ENCODE measurements at places on chromosomes 16 and 17.

DNA sequence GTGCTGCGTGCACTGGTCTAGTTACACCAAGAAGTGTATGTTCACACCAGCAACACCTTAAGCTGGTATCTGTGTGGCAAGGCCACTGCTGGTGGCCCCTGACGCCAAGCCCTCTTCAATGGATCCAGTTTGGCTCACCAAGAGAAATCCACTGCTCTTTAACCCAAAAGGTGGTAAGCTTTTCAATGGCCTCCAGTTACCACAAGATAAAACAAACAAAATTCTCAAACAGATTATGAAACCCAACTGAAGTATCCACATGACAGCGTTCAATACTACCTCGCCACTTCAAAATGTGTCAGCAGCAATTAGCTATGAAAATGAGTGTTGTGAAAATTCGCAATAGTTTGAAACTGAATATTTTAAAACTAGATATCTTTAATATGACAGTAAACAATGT is 96.5 kb upstream of the AKTIP start:
- no peak overlapping the region for H3K27ac ChIP-seq
- no peaks in the 10 kb centered on the region for H3K36me3 ChIP-seq
- H3K4me1 ChIP-seq, result no peaks in the 10 kb centered on the region
- H3K27me3 ChIP-seq, result no peaks in the 10 kb centered on the region
- no peak overlapping the region for H3K4me3 ChIP-seq

GRCh38 chr17:50209472-50210239 is 8.2 kb upstream of the COL1A1 start:
- no peaks in the 10 kb centered on the region for H3K36me3 ChIP-seq
- H3K27me3 ChIP-seq, result no peaks in the 10 kb centered on the region
- H3K4me1 ChIP-seq, result no peaks in the 10 kb centered on the region

GRCh38 chr16:87725596-87726235 is 40.1 kb downstream of the KLHDC4 start:
- DNase-seq, result peak; percentile 55
- H3K27ac ChIP-seq, result no peak overlapping the region
- no peak overlapping the region for H3K4me3 ChIP-seq
- peaks cover 19% of the 10 kb centered on the region for H3K4me1 ChIP-seq
- no peaks in the 10 kb centered on the region for H3K36me3 ChIP-seq

DNA sequence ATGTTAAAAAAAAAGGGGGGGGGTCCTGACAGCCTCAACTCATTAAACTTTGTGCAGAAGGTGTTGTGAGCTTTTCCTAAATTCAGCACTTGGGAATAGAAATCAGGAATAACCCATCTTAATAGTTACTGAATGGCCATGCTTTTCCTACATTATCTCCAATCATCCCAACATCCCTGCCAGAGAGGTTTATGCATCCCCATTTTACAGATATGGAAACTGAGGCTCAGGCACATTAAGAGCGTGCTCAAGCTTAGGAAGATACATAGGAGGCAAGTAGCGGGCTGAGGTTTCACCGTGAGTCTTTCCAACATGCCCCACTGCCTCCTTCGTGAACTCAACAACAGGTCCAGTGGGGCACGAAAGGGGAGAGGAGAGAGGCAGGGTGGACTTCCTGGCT is 78.4 kb downstream of the C17orf67 start:
- no peaks in the 10 kb centered on the region for H3K4me1 ChIP-seq
- DNase-seq, result no peak
- no peak overlapping the region for H3K4me3 ChIP-seq
- H3K27ac ChIP-seq, result no peak overlapping the region
- no peaks in the 10 kb centered on the region for H3K36me3 ChIP-seq
- no peaks in the 10 kb centered on the region for H3K27me3 ChIP-seq

GRCh38 chr16:25855818-25856217 is 164.1 kb downstream of the HS3ST4 start:
- no peak for DNase-seq
- no peak overlapping the region for H3K4me3 ChIP-seq
- no peaks in the 10 kb centered on the region for H3K36me3 ChIP-seq

- H3K36me3 ChIP-seq, result no peaks in the 10 kb centered on the region
- DNase-seq, result no peak
- H3K4me1 ChIP-seq, result no peaks in the 10 kb centered on the region
- H3K4me3 ChIP-seq, result no peak overlapping the region
These were observed 43.4 kb upstream of the RPH3AL start for GRCh38 chr17:395974-396373.

DNA sequence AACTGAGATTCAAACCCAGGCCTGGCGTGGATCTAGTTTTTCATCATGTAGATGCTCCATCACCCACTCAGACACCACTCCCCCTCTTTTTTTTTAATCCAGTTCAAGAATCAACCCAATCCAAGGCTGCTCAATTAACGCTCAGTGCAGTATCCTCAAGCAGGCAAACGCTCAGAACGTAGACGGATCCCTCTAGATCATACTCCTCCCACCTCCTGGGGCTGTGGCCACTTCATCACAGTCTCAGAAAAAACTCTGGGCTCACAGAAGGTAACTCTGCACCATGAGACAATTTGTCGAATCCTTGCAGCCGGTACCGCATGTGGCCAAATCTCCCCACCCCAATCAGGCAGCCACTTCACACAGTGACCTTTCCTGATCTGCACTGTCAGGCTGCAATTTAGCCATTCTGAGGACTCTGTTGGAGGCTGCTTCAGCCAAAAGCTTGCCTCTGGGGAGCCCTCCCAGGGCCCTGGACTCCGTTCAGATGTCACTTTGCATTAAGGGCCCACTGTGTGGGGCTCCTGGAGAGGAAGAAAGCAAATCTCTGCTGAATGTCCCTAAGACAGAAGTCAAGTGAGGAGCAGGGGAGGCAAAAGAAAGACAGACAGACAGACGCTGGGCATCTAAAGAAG is 183.5 kb downstream of the XYLT1 start:
- no peaks in the 10 kb centered on the region for H3K36me3 ChIP-seq
- H3K27ac ChIP-seq, result no peak overlapping the region
- no peaks in the 10 kb centered on the region for H3K27me3 ChIP-seq
- H3K4me3 ChIP-seq, result no peak overlapping the region
- peaks cover 1% of the 10 kb centered on the region for H3K4me1 ChIP-seq

GRCh38 chr17:13636951-13637350 is 35.2 kb upstream of the HS3ST3A1 start:
- no peak overlapping the region for H3K27ac ChIP-seq
- H3K4me1 ChIP-seq, result no peaks in the 10 kb centered on the region
- H3K4me3 ChIP-seq, result no peak overlapping the region
- H3K27me3 ChIP-seq, result no peaks in the 10 kb centered on the region

GRCh38 chr17:17358866-17359265 is 55.7 kb downstream of the NT5M start:
- H3K4me3 ChIP-seq, result no peak overlapping the region
- no peaks in the 10 kb centered on the region for H3K27me3 ChIP-seq
- no peaks in the 10 kb centered on the region for H3K36me3 ChIP-seq
- H3K27ac ChIP-seq, result no peak overlapping the region

- H3K36me3 ChIP-seq, result no peaks in the 10 kb centered on the region
- H3K27me3 ChIP-seq, result no peaks in the 10 kb centered on the region
- no peak for DNase-seq
- H3K4me3 ChIP-seq, result no peak overlapping the region
These were observed 24.9 kb downstream of the ITGB3 start for GRCh38 chr17:47278561-47278960.

- no peaks in the 10 kb centered on the region for H3K36me3 ChIP-seq
- DNase-seq, result no peak
- H3K4me1 ChIP-seq, result peaks cover 9% of the 10 kb centered on the region
- no peak overlapping the region for H3K27ac ChIP-seq
- H3K4me3 ChIP-seq, result no peak overlapping the region
These were observed 47.9 kb upstream of the TAC4 start for GRCh38 chr17:49895812-49896211.

- H3K36me3 ChIP-seq, result no peaks in the 10 kb centered on the region
- H3K4me3 ChIP-seq, result no peak overlapping the region
- no peak for DNase-seq
- H3K4me1 ChIP-seq, result peaks cover 29% of the 10 kb centered on the region
- H3K27me3 ChIP-seq, result no peaks in the 10 kb centered on the region
- no peak overlapping the region for H3K27ac ChIP-seq
These were observed 111.9 kb downstream of the GNAO1 start for GRCh38 chr16:56303066-56303715.

GRCh38 chr17:42438600-42439567 is 15.8 kb upstream of the CAVIN1 start:
- no peaks in the 10 kb centered on the region for H3K27me3 ChIP-seq
- H3K36me3 ChIP-seq, result no peaks in the 10 kb centered on the region
- no peak overlapping the region for H3K27ac ChIP-seq
- peak; percentile 25 for DNase-seq
- H3K4me1 ChIP-seq, result peaks cover 4% of the 10 kb centered on the region
- no peak overlapping the region for H3K4me3 ChIP-seq

DNA sequence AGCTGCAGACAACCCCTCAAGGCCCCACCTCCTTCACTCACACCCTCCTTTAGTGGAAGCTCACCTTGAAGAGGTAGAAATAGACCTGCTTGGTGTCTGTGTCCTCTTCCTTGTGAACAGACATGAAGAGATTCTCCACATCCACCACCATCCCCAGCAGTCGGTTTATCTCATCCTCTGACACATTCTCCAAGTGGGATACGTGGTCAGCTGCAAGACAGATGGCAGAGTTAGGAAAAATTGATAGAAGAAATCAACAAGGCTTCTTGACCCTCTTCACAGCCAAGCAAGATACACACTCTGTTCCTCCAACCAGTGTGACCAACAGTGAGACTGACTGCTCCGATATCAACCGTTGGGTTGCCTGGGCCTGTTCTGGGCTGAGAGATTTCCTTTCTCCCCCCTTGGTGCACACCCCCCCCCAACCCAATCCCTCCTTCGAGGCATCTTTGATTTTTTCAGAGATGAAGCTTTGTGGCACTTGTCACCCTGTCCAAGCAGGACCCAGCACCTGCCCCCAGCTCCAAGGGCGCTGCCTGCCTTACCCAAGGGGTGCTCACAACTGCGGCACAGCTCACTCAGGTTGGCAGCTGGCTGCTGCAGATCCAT is 902 bp downstream of the KAT2A start:
- no peak overlapping the region for H3K4me3 ChIP-seq
- no peaks in the 10 kb centered on the region for H3K27me3 ChIP-seq
- H3K27ac ChIP-seq, result no peak overlapping the region
- no peaks in the 10 kb centered on the region for H3K36me3 ChIP-seq

DNA sequence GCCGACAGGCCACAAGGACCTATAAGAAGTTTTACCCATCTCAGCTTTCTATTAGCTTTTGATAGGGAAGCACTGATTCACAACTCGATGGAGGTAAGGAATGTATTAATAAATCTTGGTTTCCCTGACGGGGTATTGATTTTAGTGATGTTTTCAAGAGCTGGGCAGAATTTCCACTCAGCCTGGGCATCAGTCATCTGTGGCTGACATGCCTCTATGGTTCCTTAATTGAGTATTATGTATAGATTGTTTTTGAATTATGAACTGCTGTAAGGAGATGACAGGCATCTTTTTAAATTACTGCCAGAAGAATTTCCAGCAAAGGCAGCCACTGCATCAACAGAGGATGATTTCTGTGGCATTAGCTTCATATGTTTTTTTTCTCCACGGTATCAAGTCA is 128.6 kb downstream of the CPPED1 start:
- H3K4me3 ChIP-seq, result no peak overlapping the region
- DNase-seq, result no peak
- no peaks in the 10 kb centered on the region for H3K27me3 ChIP-seq
- no peaks in the 10 kb centered on the region for H3K36me3 ChIP-seq
- no peaks in the 10 kb centered on the region for H3K4me1 ChIP-seq
- H3K27ac ChIP-seq, result no peak overlapping the region

- H3K36me3 ChIP-seq, result no peaks in the 10 kb centered on the region
- H3K4me3 ChIP-seq, result no peak overlapping the region
- no peak for DNase-seq
- no peak overlapping the region for H3K27ac ChIP-seq
- no peaks in the 10 kb centered on the region for H3K4me1 ChIP-seq
- no peaks in the 10 kb centered on the region for H3K27me3 ChIP-seq
These were observed 78.8 kb downstream of the BRIP1 start for GRCh38 chr17:61784510-61784909.

DNA sequence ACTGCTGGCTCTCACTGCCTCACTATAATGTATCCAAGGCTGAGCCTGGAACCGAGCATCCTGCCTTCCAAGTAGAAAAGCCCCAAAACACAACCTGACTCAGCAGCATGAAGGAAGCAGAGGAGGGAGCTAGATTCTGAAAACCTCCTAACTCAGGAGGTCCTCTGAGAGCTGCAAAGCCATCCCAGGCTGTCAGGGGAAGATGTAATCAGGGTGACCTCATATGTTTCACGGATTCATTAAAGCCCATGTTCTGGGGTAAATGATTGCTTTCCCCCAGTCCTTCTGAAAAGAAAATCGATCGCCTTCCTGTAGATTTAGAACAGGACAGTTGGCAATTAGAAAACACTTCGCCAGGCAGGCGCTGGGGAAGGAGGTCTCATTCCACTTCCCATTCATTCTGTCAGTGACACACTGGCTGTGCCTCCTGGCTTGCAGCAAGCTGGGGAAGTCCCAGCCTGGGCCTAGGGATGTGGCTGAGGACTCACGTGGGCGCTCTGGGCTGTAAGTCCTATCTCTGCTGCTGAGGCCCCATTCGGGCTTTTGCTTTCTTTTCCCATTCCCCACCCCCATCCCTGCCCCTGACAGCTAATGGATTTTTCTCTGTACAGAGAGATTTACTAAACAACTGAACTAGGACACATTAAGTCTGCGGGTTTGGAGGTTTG is 75.7 kb upstream of the TMEM132E start:
- DNase-seq, result no peak
- H3K27ac ChIP-seq, result no peak overlapping the region
- no peaks in the 10 kb centered on the region for H3K4me1 ChIP-seq
- H3K27me3 ChIP-seq, result no peaks in the 10 kb centered on the region
- H3K4me3 ChIP-seq, result no peak overlapping the region
- no peaks in the 10 kb centered on the region for H3K36me3 ChIP-seq

- no peaks in the 10 kb centered on the region for H3K36me3 ChIP-seq
- peaks cover 45% of the 10 kb centered on the region for H3K4me1 ChIP-seq
- H3K4me3 ChIP-seq, result no peak overlapping the region
- no peaks in the 10 kb centered on the region for H3K27me3 ChIP-seq
- peak; percentile 66 for DNase-seq
- peak overlapping the region; percentile 79 for H3K27ac ChIP-seq
These were observed 441.1 kb upstream of the RBFOX1 start for GRCh38 chr16:6891496-6891895.

GRCh38 chr17:7437369-7437863 is 1.9 kb upstream of the FGF11 start:
- no peak overlapping the region for H3K4me3 ChIP-seq
- peak overlapping the region; percentile 48 for H3K27ac ChIP-seq
- H3K4me1 ChIP-seq, result peaks cover 31% of the 10 kb centered on the region
- peak; percentile 11 for DNase-seq
- no peaks in the 10 kb centered on the region for H3K27me3 ChIP-seq
- H3K36me3 ChIP-seq, result no peaks in the 10 kb centered on the region

- peaks cover 23% of the 10 kb centered on the region for H3K27me3 ChIP-seq
- no peak overlapping the region for H3K27ac ChIP-seq
- DNase-seq, result peak; percentile 41
- H3K4me3 ChIP-seq, result peak overlapping the region; percentile 37
- H3K36me3 ChIP-seq, result no peaks in the 10 kb centered on the region
These were observed 2.3 kb downstream of the NGFR start for GRCh38 chr17:49497148-49498028.

- peaks cover under 1% of the 10 kb centered on the region for H3K4me1 ChIP-seq
- H3K4me3 ChIP-seq, result no peak overlapping the region
- H3K27ac ChIP-seq, result no peak overlapping the region
- no peaks in the 10 kb centered on the region for H3K36me3 ChIP-seq
These were observed 9.8 kb downstream of the KRT10 start for GRCh38 chr17:40812639-40813038.
